Stimulated activated CD8-positive, alpha-beta memory T cell treated with anti-CD3 and anti-CD28 coated beads, Interleukin-4, amount 100 ng/mL, for 4 hours (primary cell): ENCODE measurements at places on chromosomes 13 and 19.

DNA sequence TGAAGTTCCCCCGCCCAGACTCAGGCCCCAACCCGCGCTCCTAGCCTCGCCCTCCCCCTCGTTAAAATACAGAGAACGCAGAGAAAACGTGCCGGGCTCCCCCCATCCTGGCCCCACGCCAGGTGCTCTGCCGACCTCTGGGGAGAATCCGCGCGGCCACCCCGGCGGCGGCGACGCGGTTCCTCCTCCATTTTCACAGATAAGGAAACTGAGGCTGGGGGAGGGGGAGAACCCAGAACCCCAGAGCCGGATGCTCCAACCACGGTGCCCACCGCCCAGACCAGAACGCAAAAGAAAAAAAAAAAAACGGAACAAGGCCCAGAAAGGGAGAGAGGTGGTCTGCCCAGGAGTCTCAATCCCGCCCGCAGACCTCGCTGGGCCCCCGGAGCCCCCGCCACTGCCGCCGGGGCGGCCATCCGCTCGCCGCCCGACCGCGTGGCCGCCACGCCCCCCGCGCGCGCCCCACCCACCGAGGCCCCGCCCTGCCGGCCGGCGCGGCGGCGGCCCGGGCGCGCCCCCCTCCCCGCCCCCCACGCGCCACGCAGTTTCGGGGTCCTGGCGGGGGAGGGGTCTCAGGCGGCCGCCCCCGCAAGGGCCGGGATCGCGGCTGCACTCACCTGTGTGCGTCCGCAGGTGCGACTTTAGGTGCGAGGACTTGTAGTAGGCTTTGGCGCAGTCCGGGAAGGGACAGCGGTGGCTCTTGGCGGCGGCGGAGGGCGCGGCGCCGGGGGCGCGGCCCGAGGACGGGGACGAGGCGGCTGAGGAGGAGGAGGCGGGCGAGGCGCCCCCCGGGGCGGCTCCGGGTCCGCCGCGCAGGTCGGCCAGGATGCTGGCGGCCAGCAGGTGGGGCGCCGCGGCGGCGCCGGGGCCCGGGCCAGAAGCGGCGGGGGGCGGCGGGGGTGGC, 703 bp downstream of the KLF16 start:
- no peak for DNase-seq

GRCh38 chr13:71659404-71659803, 207.6 kb downstream of the DACH1 start:
- DNase-seq: no peak

GRCh38 chr13:54852831-54853230, 1824.2 kb downstream of the OLFM4 start:
- DNase-seq: no peak

DNA sequence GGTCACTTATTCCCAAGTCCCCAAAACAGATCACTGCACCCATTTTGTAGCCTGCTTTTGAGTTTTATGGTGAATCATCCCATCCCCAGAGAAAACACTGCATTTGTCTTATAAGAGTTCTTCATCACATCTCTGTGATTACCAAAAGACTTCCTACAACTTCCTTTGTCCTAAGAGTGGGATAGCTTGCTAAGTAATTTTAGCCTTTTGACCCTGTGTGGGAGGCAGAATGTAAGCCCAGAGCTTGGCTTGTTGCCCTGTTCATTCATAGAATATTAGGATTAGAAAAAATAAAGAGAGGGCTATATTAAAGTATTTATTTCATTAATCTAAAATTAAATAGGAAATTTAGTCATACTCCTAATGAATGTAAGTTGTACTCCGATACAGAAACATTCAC, 213.3 kb downstream of the MZT1 start:
- no peak for DNase-seq

DNA sequence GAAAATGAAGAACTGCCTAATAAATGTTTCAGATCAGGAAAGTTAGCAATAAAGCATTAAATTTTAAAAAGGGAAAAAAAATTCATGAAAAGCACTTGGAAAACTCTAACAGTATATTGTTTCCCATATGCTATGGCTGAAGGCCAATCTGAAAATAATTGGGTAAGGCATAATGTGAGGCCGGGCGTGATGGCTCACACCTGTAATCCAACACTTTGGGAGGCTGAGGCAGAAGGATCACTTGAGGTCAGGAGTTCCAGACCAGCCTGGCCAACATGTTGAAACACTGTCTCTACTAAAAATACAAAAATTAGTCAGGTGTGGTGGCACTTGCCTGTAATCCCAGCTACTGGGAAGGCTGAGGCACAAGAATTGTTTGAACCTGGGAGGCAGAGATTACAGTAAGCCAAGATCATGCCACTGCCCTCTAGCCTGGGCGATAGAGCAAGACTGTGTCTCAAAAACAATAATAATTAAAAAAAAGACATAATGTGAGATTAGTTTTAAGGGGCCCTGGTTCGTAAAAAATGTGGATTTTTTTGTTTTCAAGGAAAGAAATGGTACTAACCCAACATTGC, 15.2 kb downstream of the INTS6 start:
- no peak for DNase-seq

DNA sequence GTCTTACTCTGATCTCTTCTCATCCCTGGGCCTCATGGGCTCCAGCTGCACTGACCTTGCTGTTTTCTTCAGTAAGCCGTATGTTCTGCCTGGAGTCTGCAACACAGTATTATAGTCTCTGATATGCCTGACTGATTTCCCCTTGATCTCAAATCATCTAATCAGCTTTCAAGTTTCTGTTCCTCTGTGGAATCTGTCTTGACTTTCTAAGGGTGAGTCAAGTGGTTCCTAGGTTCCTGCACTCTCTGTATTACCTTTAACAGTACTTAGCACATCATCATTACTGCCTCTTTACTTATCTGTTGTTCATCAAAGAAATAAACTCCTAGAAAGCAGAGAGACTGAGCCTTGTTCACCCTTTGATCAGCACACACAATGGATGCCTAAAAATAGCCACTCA, 350.7 kb downstream of the LMO7 start:
- DNase-seq: no peak

DNA sequence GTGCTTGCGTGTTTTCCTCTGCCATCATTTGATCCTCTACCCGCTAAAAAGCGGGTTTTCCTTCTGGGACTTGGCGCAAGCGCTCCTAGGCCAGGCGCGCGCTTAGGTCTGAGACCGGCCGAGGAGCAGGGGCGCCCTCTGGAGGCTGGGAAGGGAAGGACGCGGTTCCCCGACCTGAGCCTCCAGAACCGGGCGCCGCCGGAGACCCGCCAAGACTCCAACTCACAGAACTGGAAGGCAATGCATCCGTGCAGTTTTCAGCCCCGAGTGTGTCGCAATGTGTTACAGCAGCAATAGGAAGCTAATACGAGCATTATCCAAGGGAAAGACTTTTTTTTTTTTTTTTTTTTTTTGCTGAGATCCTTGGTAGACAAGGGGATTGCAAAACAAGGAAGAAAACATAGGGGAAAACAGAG, 190.9 kb downstream of the COL4A1 start:
- DNase-seq: no peak

DNA sequence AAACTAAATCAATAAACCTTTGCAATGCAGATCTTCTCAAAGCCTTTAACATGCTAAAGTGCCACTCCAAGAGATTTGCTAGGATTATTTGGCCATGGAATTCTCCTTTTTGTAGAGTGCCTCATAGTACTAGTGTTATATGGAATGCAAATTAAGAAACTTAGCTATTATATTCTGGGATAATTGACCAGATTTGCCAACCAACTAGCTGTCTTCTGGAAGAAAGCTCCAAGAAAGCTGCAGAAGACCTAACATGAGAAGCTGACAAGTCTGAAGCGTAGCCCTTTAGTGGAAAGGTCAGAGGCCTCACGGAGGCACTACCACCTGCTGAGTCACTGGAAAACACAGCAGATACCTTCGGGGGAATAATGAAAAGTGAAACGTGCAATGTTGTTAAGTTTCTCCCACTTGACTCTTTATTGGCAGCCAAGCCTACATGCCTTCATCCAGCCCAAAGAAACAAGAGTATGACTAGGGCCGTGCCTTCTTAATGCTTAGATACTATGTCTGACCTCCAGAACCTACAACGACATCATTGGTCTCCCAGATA, 29.8 kb upstream of the KATNAL1 start:
- DNase-seq: no peak

DNA sequence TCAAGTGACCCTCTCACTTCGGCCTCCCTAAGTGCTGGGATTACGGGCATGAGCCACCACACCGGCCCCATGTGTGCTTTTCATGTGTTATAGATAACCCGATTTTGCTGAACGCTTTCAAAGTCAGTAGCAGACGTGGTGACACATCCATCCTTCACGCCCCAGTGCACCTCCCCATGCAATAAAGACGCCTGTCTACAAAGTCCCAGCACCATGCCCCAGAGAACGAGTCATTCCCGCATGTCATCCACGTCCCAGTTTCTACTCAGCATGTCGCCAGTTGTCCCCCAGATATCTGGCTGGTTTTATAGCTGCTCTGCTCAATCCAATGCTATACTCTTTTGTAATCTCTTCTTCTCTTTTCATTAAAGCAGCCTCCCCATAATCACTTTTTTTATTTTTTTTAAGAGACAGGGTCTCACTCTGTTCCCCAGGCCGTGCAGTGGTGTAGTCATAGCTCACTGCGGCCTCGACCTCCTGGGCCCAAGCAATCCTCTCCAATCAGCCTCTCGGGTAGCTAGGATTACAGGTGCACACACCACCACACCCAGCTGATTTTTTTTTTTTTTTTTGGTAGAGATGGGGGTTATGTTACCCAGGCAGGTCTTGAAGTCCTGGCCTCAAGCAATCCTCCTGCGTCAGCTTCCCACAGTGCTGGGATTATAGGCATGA, 42.5 kb downstream of the DNM2 start:
- peak; percentile 24 for DNase-seq
